ENCODE measurements at places on chromosomes 4 and X. TPM values are rescaled to one million over a fixed set of nuclear protein-coding genes. Genes with fewer than 3 reads are reported as not detected.

DNA sequence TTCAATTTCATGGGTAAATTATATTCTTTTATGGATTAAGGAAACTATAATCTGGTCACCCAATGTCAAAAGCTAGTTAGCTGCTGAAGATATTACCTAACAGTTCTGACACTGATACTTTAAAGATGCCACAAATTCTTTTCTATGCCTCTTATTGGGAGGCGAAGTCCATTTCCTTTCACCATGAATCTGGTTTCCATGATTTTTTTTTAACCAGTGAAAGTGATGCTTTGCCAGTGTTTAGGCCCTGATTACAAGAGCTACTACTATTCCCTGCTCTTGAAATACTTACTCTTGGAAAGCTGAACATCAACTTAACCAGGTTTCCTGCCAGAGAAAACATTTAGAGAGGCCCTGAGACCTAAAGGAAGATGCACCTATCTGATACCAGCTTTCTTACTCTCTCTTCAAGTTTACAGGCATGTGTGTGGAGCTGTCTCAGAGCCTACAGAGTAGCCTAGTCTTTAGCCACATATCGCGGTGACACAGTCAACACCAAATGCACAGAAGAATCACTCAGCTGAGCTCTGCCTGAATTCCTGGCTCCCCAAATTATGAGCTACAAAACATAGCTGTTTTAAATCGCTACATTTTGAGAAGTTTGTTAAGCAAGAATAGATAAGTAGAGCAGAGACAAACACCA is 1280.8 kb downstream of the PCDH7 start:
- no peaks in the 10 kb centered on the region for H3K4me1 ChIP-seq
- no peaks in the 10 kb centered on the region for H3K36me3 ChIP-seq
- no peak for DNase-seq
- H3K4me3 ChIP-seq: no peak overlapping the region
- no peaks in the 10 kb centered on the region for H3K27me3 ChIP-seq

- no peak overlapping the region for H3K27ac ChIP-seq
- no peak for DNase-seq
- no peaks in the 10 kb centered on the region for H3K36me3 ChIP-seq
- H3K4me1 ChIP-seq: no peaks in the 10 kb centered on the region
Observed at GRCh38 chr4:47553329-47554125, 68.5 kb downstream of the ATP10D start.

HEPH gene
- polyA plus RNA-seq: 0.54 TPM

ADAM29 gene
- polyA plus RNA-seq: not detected

DNA sequence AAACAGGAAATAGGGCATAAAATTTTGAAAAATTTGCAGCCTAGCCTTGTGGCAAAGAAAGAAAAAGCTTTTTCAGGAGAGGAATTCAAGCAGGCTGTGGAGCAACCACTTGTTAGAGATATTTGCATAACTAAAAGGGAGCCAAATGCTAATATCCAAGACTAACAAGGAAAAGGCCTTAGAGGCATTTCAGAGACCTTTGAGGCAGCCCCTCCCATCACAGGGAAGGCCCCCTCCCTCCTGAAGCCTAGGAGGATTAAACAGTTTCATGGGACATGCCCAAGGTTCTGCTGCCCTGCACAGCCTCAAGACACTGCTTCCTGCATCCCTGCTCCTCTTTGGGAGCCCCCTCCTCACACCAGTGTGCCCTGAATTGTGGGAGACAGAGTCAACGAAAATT is 275.4 kb upstream of the SFRP2 start:
- H3K36me3 ChIP-seq: no peaks in the 10 kb centered on the region
- H3K4me1 ChIP-seq: no peaks in the 10 kb centered on the region
- H3K27me3 ChIP-seq: no peaks in the 10 kb centered on the region
- no peak overlapping the region for H3K4me3 ChIP-seq

DNA sequence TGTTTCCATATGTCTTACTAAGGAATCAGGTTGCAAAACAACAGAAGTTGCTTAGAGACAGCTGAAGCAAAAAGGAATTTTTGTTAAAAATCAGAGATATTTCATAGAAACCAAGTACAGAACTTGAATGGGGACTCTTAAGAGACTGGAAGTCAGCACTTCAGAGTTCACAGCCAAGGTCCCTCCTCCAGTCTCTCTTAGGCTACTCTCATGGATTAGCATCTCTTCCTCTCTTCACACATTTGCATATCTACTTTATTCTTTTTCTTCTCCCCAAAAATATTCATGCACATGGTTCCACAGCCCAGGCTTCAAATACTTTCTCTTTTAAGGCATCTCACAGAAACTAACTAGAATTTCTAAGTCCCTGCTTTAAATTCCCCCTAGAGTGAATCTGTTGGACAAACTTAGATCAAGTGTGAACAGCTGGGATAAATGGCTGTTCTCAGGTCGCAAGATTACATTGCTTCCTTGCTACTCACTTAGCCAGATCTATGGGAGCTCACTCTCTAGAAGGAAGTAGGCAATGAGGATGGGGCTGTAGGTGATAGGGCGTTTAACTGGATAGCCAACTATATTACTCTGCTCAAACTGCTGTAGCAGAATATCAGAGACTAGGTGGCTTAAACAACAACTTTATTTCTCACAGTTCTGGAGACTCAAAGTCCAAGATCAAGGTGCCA is 73.7 kb upstream of the GALNT7 start:
- no peaks in the 10 kb centered on the region for H3K36me3 ChIP-seq
- DNase-seq: no peak
- no peak overlapping the region for H3K27ac ChIP-seq
- H3K27me3 ChIP-seq: no peaks in the 10 kb centered on the region

DNA sequence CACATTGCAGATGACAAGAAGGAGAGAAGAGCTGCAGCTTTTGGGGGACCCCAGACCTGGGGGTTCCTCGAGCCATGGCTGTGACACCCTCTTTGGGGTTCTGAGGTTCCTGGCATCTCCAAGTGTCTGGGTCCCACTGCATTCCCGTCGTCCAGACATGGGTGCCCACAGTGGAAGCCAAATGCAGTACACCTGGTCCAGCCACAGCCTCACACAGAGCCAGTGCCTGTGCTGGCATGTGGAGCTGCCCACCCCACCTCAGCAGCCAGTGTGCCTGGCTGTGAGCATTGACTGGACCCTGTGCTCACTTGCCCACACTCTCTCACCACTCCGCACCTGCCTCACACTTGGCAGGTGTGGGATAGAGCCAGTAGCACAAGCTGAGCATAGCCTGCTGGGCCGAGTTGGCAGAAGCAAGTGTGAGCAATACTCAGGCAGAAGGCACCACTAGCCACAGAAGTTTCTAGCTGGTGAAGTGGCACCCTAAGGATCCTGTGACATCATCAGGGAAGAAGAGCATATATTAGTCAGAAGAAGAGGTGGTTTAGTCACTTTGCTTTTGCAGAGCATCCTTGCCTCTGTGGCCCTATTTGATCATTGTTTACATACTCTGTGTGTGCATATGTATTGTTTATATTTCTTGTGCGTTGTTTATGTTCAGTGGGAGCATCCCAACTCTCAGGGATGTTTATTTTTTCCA is 65.0 kb upstream of the MAGEB2 start:
- DNase-seq: no peak
- no peak overlapping the region for H3K27ac ChIP-seq
- no peaks in the 10 kb centered on the region for H3K4me1 ChIP-seq

FRG2 gene
- not detected for polyA plus RNA-seq

- no peak overlapping the region for H3K27ac ChIP-seq
- H3K4me3 ChIP-seq: no peak overlapping the region
- no peaks in the 10 kb centered on the region for H3K27me3 ChIP-seq
- no peaks in the 10 kb centered on the region for H3K36me3 ChIP-seq
- DNase-seq: no peak
Observed at GRCh38 chrX:96843566-96843965, 40.1 kb upstream of the RPA4 start.

GRCh38 chr4:55346851-55347255 is 811 bp downstream of the SRD5A3 start:
- H3K4me1 ChIP-seq: peaks cover 9% of the 10 kb centered on the region
- no peaks in the 10 kb centered on the region for H3K36me3 ChIP-seq
- DNase-seq: no peak

DNA sequence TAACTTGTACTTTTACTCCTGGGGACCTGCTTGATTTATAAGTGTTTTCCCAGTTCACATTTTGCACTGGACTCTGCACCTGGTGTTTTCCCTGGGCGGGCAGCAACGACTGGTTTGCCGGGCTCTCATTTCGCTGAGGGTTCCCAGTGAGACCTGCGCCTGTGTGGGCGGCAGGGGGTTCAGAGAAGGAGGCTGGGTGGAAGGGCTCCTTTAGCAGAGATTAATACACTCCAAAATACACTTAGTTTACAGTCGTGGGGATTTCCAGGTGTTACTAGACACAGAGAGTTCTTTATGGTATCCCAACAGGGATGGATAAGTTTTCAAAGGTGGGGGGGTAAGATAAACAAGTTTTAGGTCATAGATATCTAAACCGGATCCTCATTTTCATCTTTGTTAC is 53.0 kb upstream of the SHISA3 start:
- no peak overlapping the region for H3K27ac ChIP-seq
- no peak for DNase-seq

AFF2 gene
- 0.16 TPM for polyA plus RNA-seq

ADGRG2 gene
- polyA plus RNA-seq: 2.6 TPM

VSIG1 gene
- polyA plus RNA-seq: not detected

GRCh38 chr4:89800012-89800516 is 36.9 kb downstream of the SNCA start:
- H3K27me3 ChIP-seq: no peaks in the 10 kb centered on the region
- no peak for DNase-seq
- no peaks in the 10 kb centered on the region for H3K36me3 ChIP-seq
- H3K27ac ChIP-seq: no peak overlapping the region
- H3K4me1 ChIP-seq: no peaks in the 10 kb centered on the region

GRCh38 chr4:7372673-7373072 is 62.1 kb downstream of the PSAPL1 start:
- H3K27ac ChIP-seq: no peak overlapping the region
- DNase-seq: no peak
- no peaks in the 10 kb centered on the region for H3K4me1 ChIP-seq
- H3K27me3 ChIP-seq: no peaks in the 10 kb centered on the region

LONRF3 gene
- 1.4 TPM for polyA plus RNA-seq

- H3K4me1 ChIP-seq: no peaks in the 10 kb centered on the region
- H3K4me3 ChIP-seq: no peak overlapping the region
- no peak overlapping the region for H3K27ac ChIP-seq
- H3K27me3 ChIP-seq: no peaks in the 10 kb centered on the region
- no peaks in the 10 kb centered on the region for H3K36me3 ChIP-seq
Observed at GRCh38 chrX:9635368-9635767, 130.3 kb downstream of the GPR143 start.

DNA sequence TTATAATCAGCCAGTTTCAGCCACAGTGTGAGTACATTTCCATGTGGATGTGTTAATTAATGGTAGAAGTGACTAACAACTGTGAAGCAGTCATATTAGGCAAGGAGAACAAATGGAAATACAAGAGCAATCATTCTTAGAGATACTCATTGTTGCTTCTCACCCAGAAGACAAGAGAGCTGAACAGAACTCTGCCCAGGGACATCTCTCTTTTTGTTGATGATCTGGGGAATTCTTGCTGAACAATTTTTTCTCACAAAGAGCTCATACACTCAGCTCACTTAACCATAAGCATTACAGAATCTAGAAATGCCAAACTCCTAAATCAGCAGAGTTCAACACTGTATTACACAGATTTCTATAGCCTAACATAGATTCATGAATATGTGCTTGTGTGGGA is 150.1 kb downstream of the COMMD8 start:
- H3K4me1 ChIP-seq: no peaks in the 10 kb centered on the region
- no peaks in the 10 kb centered on the region for H3K27me3 ChIP-seq
- DNase-seq: no peak
- H3K4me3 ChIP-seq: no peak overlapping the region
- no peaks in the 10 kb centered on the region for H3K36me3 ChIP-seq
- H3K27ac ChIP-seq: no peak overlapping the region

DNA sequence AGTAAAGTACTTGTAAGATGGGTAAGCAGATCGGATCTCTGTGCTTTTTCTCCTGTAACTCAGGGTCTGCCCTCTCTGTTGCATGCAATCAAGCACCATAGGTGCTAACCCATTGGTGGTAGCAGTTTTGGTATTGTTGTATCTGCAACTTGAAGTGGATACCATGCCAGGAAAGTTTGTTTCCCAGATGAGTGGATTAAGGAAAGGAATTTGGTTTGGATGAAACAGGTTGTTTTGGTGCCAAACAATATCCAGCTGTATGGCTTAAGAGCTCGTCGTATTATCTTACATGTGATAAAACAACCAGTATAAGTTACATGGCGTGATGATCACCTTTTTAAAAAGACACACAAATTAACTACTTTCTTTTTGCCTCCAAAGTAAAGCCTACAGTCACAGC is 280.9 kb upstream of the TENM3 start:
- no peak for DNase-seq
- H3K4me1 ChIP-seq: no peaks in the 10 kb centered on the region
- no peak overlapping the region for H3K27ac ChIP-seq
- H3K36me3 ChIP-seq: no peaks in the 10 kb centered on the region

DNA sequence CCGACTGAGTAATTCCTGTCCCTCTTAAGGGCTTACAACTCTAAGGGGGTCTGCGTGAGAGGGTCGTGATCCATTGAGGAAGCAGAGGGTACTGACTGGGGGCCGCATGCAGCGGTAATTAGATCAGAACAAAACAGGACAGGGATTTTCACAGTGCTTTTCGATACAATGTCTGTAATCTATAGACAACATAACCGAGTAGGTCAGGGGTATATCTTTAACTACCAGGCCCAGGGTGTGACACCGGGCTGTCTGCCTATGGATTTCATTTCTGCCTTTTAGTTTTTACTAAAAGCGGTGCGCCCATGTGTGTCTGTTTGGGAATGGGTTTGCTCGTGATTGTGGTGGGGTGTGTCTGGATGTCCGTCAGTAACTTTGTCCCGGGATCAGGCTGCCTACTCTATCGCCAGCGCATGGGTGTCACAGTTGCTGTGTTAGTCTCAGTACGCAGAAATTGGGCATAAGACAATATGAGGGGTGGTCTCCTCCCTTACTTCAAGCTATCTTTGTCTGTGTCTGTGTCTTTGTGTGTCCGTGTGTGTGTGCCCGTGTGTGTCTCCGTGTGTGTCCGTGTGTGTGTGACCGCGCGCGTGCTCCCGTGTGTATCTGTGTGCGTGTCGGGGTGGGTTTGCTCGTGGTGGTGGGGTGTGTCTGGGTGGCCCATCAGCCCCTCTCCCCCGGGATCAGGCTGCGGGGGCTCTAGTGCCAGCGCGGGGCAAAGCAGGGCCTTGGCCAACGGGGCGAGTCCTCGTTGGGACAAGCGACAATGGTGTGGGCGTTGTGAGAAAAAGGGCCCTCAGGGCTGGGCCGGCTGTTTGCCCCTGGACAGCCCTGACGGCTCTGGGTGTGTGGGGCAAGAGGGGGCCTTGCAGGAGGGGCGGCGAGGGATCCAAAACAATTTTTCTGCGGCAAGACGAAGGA is 10.4 kb downstream of the FRG2 start:
- no peaks in the 10 kb centered on the region for H3K36me3 ChIP-seq
- no peak overlapping the region for H3K27ac ChIP-seq
- H3K4me1 ChIP-seq: no peaks in the 10 kb centered on the region
- H3K27me3 ChIP-seq: no peaks in the 10 kb centered on the region

DNA sequence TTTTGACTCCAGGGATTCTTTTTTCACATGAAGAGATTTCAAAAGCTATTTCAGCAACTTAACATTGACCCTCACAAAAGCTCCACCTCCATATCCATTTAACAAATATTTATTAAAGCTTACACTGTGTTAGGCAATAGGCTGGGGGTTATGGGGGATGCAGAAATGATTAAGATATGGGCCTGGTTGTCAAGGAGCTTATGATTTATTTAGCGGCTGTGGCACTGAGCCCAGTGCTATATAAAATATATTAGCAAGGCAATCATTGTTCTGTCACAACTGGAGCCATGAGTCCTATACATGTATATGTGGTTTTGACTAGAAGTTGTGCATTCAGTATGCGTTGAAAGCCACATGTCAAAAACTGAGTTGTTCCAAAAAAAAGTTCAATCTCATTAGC is 131.1 kb downstream of the GPC3 start:
- H3K4me3 ChIP-seq: no peak overlapping the region
- no peak for DNase-seq
- no peaks in the 10 kb centered on the region for H3K36me3 ChIP-seq
- no peak overlapping the region for H3K27ac ChIP-seq
- H3K27me3 ChIP-seq: peaks cover 16% of the 10 kb centered on the region
- no peaks in the 10 kb centered on the region for H3K4me1 ChIP-seq

BTC gene
- 1.6 TPM for polyA plus RNA-seq
